ENCODE measurements at places on chromosomes 2 and 18.

DNA sequence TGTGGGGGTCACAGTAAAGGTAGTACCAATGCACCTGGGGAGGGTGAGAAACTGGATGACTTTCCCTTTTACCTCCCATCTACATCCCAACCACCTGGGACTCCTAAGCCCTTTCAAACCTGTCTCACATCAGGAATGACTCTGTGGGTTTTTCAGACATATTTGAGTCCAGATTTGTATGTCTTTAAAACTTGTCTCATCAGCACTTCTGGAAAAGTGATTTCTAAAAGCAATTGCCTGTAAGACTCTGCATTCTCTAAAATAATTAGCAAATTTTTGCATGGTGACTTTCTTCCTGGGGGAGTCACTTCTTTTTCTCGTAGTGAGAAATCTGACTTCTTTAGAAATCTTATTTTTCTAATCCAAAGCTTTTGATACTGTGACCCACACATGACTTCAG lies 1553.0 kb upstream of the PIK3C3 start:
- no peak for DNase-seq

GRCh38 chr2:241541564-241542277 lies 16.8 kb upstream of the BOK start:
- DNase-seq = no peak

GRCh38 chr2:38068234-38068633 lies 7.7 kb downstream of the CYP1B1 start:
- no peak for DNase-seq

DNA sequence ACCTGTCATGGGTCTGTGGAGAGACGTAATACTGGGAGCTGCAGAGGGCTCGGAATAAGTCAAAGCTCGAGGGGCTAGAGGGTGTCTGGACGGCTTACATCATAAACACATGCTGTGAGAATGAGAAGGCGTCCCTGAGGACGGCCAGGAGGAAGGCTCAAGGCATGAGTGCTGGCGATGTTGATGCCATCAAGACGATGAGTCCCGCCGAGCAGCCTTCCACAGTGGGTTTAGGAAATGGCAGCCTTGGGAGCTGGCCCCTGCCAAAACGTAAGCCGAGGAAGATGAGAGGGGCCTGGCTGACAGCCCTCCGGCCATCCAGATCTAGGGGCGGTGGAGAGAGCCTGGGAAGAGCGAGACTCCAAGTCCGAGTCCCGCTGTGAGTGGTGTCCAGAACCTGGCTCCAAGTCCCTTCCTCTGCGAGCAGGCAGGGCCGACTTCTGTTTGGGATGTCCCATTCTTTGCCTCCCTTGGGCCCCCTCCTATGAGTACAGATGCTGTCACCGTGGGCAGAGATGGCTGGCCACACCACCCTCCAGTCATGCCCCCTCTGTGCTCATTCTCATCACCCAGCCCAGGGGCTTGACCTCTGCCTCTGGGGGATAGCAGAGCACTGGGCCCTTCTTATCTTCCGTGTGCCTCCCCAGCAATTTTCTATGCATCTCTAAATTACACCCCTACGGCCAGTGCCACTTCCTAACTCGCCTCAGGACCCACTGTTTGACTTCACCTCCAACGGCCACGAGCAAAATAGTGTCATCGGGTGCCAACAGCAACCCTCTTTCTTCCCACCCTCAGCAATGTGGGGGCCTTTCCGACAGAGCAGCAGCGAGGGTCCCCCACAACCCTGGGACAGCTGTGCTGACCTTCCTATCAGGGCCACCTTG lies 175.7 kb downstream of the FAM210A start:
- DNase-seq = no peak

GRCh38 chr18:63836456-63836855 lies 51.0 kb upstream of the SERPINB2 start:
- DNase-seq = no peak

- no peak for DNase-seq
Observed at GRCh38 chr2:207477896-207478295, 51.9 kb upstream of the CREB1 start.

- no peak for DNase-seq
Observed at GRCh38 chr2:43766006-43766405, 7.8 kb upstream of the DYNC2LI1 start.

- no peak for DNase-seq
Observed at GRCh38 chr2:73823916-73824523, 4.7 kb upstream of the STAMBP start.

- DNase-seq = peak; percentile 11
Observed at GRCh38 chr2:37982147-37982582, 57.1 kb downstream of the RMDN2 start.

DNA sequence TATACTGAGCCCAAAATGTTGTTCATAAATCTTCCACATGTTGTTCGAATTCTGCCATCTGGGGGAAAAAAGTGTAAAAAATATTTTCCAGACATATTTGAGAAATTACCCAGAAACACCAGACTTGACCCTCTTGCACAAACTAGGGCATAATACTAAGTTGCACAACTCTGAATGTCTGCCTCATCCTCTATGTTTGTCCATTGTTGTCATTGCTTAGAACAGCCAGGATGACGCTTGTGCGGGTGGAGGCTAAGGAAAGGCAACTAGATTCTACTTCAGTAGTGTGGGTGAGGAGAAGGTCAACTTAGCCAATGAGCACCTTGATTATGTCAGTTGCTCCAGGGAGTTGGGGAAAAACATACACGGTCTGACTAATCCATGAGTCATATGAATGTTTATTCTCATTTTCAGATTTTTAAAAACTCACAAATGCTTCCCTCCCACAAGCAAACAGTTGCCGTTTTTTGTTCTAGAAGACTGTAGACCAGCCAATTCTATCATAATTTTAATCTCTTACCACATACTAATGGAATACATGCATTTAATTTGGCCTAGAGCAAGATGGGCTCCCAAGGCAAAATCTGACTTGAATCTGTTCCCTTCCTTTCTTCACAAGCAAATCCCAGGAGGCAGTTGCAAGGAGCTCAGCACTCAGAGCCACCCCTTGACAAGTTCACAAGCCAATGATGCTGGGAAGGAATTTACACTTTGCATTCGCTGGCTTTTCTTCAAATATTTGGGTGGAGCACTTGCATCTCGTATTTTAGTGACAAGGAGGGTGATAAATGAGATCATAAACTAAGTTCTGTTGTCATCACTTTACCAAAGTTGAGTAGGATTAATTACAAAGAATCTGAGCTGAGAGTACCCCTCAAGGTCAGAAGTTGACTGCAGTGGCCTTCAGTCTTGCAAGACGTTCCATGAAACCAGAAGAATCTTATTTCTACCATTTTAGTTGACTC lies 163.2 kb upstream of the TWIST2 start:
- no peak for DNase-seq

DNA sequence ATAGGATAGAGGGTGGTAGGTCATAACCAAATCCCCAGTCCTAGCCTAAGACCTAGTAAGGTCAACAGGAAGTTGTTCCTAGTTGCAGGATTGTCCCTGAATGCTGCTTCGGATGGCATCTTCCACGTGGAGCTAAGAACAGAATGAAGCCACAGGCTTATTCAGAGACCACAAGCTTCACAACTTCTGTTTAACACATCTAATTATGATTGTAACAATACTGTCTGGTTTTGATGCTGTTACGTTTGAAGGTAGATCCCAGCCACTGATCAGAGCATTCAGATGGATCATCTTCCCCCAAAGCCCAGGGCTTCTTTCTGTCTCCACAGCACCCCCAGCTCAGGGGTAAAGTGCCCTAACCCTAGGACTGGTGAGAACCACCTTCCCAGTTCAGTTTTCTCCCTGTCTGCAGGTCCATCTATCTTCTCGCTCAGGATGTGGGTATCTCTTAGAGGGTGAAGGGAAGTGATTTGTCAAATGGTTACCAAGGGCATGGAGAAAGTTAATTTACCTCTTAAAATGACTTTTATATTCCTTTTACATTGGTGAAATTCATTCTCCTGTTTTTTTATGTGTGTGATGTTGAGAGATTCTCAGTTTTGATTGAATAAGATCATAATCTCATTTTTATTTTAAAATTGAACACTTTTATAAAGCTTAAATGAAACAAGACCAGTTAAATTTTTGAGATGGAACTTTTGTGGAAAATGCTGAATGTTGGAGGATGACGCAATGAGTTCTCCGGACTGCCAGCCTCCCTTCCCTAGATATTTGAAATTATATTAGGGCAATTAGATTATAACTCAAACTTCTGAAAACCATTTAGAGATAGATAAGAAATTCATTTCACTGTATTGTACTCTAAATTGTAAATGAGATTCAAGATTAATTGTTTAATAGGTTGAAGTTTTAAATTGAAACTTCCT lies 66.5 kb downstream of the RHBDD1 start:
- DNase-seq = no peak

GRCh38 chr18:65429601-65430000 lies 321.2 kb upstream of the CDH7 start:
- no peak for DNase-seq

DNA sequence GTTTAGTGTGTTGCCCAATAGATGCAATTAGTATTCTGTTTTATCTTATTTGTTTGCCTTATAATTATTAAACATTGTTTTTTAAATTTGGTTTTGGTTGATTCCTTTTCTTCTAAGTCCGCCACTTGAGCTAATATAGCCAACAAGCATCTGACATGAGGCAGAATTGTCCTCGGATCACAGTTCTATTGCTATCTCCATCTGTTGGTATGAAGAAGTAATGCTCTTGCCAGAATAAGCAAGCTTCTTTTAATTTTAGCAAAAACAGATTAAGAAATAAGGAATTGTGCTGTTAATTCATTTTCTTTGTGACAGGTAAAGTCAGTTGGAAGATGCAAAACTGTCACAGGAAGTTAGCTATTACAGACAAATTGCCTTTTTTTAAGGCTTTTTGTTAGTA lies 54.3 kb downstream of the R3HDM1 start:
- DNase-seq = no peak

DNA sequence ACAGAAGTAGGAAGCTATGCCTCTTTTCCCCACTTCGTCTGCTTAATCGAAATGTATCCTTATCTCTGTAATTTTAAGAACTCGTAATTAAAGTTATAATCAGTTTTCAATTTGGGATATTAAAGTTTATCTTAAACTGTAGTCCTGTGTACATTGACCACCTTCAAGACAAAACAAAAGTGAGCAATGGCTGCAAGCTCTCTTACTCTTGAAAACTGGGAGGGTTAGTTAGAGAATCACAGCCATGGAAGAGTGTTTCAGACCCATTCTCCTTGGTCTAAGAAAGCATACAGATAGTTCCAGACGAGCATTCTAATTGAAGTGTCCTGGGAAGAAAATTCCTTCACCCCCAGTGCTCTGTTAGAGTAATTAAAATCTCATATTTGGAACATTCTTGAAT lies 2.0 kb downstream of the KCMF1 start:
- DNase-seq = no peak

- DNase-seq = no peak
Observed at GRCh38 chr18:57640236-57640635, 18.6 kb upstream of the NARS1 start.

DNA sequence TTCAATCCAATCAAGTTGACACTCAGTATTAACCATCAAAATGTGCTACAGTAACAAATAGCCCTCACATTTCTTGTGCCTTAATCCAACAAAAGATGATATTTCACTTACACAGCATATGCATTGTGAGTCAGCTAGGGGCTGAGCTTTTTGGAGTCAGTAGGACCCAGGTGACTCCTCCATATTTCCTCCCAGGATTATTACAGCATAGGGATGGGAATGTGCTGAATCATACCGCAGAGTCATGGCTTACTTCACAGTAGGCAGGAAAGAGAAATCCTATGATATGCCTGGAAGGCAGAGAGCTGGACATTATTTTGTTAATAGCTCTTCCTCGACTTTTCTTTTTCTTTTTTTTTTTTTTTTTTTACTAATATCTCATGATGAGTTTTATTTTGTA lies 153.3 kb downstream of the TMEM182 start:
- no peak for DNase-seq

- DNase-seq = no peak
Observed at GRCh38 chr2:96146881-96147592, 1.8 kb upstream of the DUSP2 start.

GRCh38 chr2:179201869-179202268 lies 62.8 kb downstream of the SESTD1 start:
- DNase-seq = no peak

DNA sequence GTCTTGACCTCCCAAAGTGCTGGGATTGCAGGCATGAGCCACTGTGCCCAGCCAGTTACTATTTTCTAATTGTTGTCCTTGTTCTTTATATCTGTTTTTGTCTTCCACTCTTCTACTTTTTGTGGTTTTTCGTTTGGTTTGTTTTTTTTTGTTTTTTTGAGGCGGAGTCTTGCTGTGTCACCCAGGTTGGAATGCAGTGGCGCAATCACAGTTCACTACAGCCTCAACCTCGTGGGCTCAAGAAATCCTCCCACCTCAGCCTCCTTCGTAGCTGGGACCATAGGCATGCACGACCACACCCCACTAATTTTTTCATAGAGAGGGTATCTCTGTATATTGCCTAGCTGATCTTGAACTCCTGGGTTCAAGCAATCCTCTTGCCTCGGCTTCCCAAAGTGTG lies 100.7 kb downstream of the EHBP1 start:
- no peak for DNase-seq

GRCh38 chr18:36658611-36659010 lies 170.2 kb downstream of the TPGS2 start:
- no peak for DNase-seq

DNA sequence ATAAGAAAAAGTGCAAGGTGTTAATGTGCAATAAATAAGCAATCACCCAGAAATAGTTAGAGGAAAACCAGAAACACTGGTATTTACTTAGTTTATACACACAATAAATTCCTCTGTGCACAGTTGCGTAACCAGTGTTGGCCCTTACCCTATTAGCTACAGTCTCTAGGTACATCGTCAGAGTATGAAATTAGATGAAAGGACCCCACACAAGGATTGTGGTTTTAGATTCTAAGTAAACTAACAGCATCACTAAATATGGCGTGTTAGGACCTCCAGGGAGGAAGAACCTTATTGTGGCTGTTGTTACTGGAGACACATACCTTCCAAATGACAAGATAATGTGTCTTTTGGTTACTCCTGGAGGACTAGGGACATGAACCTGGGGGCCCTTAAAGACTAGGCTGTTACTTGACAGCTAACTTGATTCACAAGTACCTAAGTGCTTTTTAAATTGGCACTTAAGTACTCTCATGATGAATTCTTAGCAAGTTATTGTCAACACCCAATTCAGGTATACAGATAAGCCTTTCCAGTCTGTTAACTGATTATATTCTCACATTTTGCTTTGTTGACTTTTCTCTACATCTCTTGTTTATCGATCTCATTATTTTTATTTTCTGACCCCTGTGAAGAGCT lies 115.3 kb downstream of the FEZ2 start:
- DNase-seq = no peak

DNA sequence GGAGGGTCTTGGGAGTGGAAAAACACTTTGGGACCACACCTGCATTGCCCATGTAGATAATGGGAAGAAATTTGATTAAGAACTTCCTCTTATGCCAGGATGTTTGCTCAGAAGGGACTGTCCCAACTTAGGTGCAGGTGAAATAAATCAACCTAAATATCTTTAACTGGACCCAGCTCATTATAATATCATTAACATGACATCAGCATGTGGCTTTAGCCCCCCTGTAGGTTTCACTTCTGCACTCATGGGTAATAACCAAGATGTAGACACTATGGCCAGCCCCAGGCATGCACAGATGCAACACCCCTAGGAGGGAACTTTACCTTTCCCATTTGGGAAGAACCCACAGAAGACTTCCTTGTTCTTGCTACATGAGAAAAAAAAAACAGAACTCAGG lies 227.4 kb upstream of the ZNF804A start:
- no peak for DNase-seq

Measured in activated CD8-positive, alpha-beta memory T cell treated with anti-CD3 and anti-CD28 coated beads for 4 hours (primary cell).